ENCODE measurements at places on chromosomes 1 and 21.

DNA sequence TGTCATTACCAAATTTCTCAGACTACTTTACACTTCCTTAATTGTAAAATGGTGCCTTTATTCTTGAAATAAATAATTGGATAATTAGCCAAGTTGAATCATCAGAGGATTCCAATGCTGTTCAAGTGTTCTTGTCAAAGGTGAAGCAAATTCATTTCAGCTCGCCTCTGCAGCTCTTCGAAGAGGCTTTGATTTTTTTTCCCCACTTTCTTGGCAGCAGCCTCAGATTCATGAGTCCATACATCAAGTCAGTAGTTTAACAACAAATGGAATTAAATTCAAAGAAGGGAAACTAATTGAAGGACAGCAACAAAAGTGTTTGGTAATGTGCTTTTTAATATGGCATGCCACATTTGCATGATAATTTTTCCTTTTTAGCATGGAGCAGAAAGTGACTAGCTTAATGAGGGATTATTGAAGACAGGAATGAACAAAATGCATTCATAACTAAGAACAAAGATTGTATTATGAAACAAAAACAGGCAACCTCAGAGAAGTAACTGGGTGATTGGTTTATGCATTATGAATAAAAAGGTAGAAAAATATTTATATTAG, 239.0 kb downstream of the USH2A start:
- no peak for DNase-seq

GRCh38 chr1:218572050-218572449, 226.9 kb downstream of the TGFB2 start:
- DNase-seq = no peak

GRCh38 chr1:53728702-53729455, 10.1 kb downstream of the GLIS1 start:
- DNase-seq = no peak

- no peak for DNase-seq
These were observed 232.0 kb upstream of the KCNK2 start for GRCh38 chr1:214850432-214851050.

DNA sequence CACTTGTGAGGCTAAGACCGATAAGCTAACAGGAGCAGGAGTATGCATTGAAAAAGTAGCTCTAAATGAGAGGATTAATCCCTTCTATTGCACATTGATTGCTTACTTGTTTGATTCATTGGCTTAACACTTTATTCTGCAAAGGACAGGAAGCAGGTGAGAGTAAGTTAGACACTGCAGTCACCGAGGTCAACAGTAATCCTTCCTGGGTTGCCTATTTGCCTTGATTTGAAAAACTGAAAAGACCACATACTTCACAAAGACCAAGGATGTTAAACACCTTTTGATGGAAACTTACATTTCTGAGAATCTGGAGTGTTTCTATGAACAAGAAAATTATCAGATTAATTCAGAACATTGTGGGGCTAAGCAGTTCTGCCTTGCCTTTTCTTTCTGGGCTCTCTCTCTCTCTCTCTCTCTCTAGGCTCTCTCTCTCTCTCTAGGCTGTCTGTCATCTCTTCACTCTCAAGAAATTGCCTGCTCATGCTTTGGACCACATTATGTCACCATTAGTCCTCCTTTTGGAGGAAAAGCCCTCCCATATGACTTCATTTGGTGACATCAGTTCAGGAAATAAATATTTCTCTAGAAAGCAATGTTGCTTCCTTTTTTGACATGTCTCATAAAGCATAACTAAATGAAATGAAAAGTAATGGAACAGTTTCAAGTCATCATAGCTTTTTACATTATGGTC, 103.8 kb downstream of the TNFSF18 start:
- DNase-seq = no peak

GRCh38 chr21:33951276-33952178, 35.9 kb upstream of the ATP5PO start:
- no peak for DNase-seq

DNA sequence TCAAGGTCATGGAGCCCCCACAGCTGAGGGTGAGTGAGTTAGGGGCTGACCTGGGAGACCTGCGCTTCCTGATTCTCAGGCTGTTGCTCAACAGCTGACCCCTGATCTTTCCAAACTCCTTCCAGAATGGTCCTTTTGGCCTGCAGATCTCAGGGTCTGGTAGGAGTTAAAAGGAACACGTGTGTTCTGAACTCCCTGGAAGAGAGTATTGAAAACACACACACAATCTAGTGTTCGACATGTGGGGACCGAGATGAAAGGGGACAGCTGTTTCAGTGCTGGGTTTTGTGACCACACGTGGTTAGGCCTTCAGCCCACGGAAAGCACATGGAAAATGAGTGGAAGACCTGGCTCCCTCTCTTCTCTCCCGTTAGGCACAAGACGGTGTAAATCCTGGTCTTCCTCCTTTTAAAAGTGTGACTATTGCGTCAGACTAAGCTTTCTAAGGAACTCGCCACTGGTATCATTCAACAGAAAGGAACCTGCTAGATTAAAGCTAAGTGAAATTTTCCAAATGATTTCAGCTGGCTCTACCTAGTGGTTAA, 49.6 kb downstream of the RUNX1 start:
- DNase-seq = no peak

DNA sequence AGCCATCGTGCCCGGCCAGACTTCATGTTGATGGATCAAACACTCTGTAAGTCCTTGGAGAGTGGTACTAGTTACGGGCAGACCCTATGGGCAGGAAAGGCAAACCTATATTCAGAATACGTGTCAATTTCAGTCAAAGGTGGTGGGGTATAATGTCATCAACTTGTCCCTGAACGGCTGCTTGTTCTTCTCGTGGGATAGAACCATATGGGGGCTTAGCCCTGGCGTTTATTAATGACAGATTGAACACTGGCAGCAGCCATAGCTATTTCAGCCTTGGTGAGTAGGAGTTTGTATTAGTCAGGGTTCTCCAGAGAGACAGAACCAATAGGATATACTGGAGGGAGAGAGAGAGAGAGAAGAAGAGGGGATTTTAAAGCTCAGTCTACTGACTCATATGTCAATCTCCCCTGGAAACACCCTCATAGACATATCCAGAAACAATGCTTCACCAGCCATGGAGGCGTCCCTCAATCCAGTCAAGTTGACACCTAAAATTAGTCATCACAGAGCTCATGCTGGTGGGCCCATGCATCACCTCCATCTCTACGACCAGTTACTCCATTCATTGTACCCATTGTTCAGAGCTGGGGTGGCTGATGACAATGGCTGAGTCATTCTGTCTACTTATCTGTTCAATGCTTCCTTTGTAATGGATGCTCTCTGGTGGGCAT, 16.1 kb upstream of the AQP10 start:
- peak; percentile 42 for DNase-seq

GRCh38 chr1:15851210-15852035, 3.9 kb downstream of the SPEN start:
- DNase-seq = no peak

GRCh38 chr21:35225573-35225972, 176.5 kb upstream of the RUNX1 start:
- no peak for DNase-seq

GRCh38 chr1:93155335-93155734, 24.9 kb downstream of the TMED5 start:
- DNase-seq = no peak

- no peak for DNase-seq
These were observed 89.2 kb upstream of the GRIK3 start for GRCh38 chr1:37123276-37124115.

DNA sequence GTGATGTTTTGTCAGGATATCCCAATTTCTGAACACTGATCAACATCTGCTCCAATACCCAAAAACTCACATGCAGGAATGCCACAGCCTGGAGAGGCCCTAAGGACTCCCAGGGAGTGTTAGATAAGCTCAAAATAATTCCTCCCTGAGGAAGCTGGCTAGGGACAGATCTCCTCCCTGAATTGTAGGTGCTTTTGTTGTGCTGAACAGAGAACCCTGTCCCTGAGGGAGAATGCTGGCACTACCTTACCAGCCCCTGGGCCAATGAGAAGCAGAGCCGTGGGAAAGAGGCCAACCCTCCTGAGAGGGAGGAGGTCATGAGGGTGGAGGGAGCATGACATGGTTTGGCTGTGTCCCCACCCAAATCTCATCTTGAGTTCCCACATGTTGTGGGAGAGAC, 73.6 kb upstream of the PTGFRN start:
- no peak for DNase-seq

- DNase-seq = no peak
These were observed 7.7 kb downstream of the ADAMTS1 start for GRCh38 chr21:26837539-26837938.

DNA sequence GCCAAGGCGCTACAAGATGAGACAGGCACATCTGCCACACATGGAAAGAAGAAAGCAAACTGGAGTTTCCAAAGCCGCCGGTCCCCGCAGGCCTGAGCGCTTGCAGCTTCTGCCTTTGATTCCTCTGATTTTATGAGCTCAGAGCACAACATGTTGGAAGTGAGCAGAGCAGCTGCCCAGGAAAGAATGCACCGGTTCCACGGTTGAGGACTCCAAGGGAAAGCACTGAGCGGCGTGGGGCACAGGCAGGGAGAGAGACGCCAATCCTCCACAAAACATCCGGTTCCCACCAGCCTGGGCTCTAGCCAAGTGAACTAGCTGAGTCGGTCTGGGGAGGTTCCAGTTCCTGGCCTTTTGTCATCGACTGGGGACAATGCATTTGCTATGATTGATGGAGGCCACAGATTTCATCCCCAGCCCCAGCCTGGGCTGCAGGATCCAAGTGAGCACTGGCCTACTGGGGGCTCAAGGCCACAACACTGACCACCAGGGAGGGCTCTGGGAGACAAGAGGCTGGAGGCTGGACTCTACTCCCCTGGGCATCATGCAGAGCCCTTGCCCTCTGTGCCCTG, 253.1 kb upstream of the IRF2BP2 start:
- DNase-seq = no peak

Data from stimulated activated CD4-positive, alpha-beta T cell treated with anti-CD3 and anti-CD28 coated beads, Interleukin-4, amount 100 ng/mL, for 4 hours (primary cell).